ENCODE measurements at places on chromosomes 5 and 9.
A peak's percentile ranks its signal among the peaks of the same experiment; 100 is the strongest.

DNA sequence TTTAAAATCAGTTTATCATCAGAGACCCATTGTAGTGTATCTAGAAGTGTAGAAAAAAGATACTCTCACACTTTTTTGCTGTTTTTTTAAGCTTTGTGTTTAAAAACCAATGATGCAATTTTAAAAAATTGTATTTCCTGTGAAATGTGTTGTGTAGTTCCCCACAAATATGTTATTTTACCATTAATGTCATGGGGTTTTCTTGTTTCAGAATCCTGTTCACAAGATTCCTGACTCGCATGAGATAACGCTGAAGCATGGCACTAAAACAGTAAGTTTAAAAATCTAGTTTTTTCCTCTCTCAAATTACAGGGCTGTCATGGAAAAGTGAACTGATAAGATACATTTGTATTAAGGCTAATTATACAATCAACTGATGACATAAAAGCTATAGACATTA, 58.6 kb downstream of the WDR70 start:
- DNase-seq, result no peak

DNA sequence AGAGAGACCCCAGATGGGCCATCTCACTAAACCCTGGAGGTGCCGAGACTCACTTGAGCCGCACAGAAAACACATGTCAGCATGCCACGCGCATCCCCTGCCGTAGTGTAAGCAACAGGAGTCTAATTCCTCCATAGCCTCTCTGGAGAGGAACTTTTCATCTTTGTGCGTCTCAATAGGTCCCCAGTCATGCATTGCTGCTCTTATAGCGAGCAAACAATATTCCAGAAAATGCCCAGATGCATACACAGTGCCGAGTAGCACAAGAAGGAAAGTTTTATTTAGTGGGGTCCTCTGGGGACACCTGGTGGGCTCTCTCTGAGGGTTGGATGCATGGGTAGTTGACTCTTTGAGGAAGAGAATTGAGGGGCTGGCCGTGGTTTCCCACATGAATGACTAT, 97.9 kb upstream of the DAP start:
- DNase-seq, result no peak

- DNase-seq, result peak; percentile 62
These were observed 214.3 kb downstream of the GNA14 start for GRCh38 chr9:77433675-77434445.

- no peak for DNase-seq
These were observed 114.3 kb downstream of the SLC1A3 start for GRCh38 chr5:36720688-36721087.

GRCh38 chr5:17666726-17667235, 32.5 kb downstream of the TAF11L14 start:
- no peak for DNase-seq

- no peak for DNase-seq
These were observed 144.9 kb downstream of the CCDC192 start for GRCh38 chr5:127848098-127848497.
